Activated T-cell treated with anti-CD3 and anti-CD28 coated beads, Interleukin-2, amount 50 U/mL, for 24 hours (primary cell): ENCODE measurements at places on chromosomes 12 and 14.

GRCh38 chr12:103392722-103393121 is 103.0 kb downstream of the C12orf42 start:
- DNase-seq: no peak

- no peak for DNase-seq
Observed at GRCh38 chr12:19978193-19978592, 390.1 kb upstream of the PDE3A start.

DNA sequence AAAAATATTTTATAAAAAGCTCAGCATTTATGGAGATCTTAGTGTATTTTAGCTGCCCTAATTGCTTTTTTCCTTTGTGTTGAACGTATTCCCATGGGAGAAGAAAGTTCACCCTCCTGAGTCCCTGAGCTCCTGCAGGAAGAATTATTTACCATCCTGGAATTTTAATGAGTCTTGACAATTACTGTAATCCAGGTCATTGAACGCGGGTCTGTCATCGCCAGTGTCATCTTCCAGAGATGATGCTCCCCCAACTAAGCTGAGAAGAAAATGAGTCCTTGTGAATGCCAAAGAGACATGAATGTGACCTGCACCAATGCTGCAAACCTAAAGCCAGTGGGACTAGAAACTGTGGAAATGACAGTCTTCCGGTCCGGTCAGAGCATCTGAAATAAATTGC is 129.5 kb downstream of the FBXL14 start:
- no peak for DNase-seq

DNA sequence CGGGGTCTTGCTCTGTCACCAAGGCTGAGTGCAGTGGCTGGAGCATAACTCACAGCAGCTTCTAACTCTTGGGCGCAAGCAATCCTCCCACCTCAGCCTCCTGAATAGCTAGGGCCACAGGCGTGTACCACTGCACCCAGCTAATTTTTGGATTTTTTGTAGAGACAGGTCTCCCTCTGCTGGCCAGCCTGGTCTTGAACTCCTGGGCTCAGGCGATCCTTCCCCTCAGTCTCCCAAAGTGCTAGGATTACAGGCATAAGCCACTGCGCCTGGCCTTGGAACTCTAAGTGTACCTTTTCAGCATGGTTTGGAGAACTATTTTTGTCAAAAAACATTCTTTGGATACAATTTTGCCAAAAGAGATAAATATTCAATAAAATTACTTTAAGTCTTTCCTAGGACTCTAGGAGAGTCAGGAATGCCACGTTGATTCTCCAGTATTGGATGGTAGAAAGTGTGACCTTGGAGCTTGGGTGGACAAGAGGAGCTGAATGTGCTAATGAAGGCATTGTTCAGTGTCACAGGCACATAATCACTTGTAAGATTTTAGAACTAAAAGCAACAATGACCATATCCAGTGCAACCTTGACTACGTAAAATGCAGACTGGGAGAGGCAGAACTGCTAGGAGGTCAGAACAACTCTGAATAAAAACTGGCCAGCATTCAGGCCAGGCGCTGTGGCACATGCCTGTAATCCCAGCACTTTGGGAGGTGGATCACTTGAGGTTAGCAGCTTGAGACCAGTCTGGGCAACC is 2.8 kb downstream of the SRSF9 start:
- peak; percentile 53 for DNase-seq

DNA sequence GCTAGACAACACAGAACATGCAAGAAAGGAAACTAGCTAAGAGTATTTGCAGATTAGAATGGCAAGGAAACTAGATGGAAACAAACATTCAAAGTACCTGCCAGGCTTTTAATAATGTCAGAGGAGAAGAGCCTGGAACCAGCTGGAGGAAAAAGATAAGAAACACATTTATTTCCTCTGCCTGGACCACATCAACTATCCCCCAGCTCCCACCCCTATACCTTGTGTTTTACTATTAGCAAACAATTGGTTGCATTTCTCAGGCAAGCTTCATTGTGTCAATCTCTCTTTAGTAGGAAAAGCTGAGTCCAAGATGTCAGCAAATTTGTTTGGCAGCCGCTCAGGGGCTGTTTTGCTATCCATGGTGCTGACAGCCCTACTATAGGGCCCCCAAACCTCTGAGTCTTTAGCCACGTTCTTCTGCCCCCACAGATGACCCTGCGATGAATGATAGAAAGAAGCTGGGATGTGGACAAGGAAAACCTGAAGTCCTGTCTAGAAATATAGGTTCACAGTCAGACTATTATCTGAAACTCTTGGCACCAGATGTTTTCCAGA is 11.6 kb upstream of the SYNDIG1L start:
- DNase-seq: no peak

DNA sequence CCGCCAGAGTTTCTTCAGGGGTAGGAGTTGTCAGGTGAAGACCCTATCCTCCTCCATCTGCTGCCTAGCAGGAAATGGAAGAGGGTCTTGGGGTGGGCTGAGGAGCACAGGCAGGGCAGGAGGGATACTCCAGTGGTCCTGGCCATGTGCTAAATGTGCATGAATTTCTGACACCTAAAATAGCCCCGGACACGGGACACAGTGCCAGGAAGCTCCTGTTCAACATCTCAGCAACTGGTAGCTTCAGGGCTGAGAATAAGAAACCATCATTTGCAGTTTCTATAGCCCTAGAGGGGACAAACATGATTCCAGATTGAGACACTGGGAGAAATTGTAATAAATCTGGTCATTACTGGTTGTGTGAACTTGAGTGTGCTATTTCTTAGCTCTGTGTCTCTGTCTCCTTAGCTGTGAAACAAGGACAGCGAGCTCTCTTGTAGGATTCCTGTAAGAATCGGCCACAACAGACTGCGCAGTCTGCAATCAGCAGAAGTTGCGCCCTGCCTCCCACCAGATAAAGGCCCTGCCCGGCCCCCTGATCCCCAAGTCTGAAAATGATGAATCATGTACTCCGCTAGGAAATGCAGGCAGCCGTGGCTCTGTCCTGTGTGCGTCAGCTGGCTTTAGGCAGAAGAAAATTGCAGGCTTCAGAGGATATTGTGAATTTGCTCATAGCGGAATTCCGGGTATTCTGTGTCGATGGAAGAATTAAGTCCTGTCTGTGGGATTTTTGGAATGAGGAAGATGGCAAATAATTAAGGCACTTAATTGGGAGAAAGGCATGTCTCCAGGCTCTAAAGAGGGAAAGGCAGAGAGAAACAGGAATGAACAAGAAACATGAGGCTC is 35.2 kb upstream of the MEG3 start:
- DNase-seq: no peak

DNA sequence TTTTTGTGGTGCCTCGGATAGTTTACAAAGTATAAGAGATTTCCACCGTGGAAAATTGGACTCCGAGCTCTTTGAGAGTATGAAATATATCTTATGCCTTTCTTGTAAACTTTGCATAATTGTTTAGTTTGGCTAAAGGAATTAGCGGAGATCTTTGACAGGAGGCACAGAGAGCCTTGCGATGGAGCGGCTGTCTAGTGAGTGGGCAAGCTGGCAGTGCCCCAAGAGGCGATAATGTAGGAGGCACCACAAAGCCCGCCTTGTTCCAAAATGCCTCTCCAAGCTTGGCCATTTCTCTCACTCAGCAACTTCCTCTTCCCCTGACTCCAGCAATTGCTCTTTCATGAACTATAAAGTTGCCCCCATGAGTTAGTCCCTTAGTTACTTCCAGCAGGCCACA is 270.1 kb upstream of the PRICKLE1 start:
- no peak for DNase-seq

- no peak for DNase-seq
Observed at GRCh38 chr12:117889098-117889497, 79.7 kb downstream of the KSR2 start.

- no peak for DNase-seq
Observed at GRCh38 chr14:95085321-95085720, 72.0 kb downstream of the DICER1 start.

- DNase-seq: no peak
Observed at GRCh38 chr14:105311838-105312237, 2.7 kb upstream of the PACS2 start.

GRCh38 chr12:127144770-127145169 is 1122.2 kb upstream of the TMEM132C start:
- no peak for DNase-seq

- DNase-seq: no peak
Observed at GRCh38 chr14:93317875-93318807, 14.7 kb downstream of the BTBD7 start.

GRCh38 chr12:52926596-52927234 is 21.8 kb upstream of the KRT8 start:
- DNase-seq: no peak

- DNase-seq: no peak
Observed at GRCh38 chr12:102971227-102971626, 13.8 kb downstream of the ASCL1 start.

DNA sequence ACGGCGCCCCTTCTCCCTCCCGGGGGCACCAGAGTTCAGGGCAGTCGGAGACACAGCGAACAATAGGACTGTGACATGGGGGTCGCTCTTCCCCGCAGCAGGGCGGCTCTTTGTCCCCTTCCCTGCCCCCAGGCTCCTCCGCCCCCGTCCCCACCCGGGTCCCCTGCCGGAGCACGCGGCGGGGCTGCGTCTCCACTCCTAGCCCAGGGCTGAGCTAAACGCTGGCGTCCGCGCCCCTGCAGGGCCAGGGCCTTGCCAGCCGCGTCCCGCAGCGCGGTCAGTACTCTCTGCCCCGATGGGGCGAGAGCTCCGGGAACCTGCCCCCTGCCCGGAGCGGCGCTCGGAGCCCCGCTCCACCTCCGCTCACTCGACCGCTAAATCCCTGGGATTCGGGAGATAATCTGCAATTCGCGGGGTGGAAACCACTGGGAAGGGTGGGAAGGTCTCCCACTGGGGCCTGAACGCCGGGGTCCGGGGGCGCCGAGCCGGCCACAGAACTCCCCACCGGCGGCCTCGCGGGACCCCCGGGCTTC is 825 bp upstream of the CCDC85C start:
- peak; percentile 66 for DNase-seq

DNA sequence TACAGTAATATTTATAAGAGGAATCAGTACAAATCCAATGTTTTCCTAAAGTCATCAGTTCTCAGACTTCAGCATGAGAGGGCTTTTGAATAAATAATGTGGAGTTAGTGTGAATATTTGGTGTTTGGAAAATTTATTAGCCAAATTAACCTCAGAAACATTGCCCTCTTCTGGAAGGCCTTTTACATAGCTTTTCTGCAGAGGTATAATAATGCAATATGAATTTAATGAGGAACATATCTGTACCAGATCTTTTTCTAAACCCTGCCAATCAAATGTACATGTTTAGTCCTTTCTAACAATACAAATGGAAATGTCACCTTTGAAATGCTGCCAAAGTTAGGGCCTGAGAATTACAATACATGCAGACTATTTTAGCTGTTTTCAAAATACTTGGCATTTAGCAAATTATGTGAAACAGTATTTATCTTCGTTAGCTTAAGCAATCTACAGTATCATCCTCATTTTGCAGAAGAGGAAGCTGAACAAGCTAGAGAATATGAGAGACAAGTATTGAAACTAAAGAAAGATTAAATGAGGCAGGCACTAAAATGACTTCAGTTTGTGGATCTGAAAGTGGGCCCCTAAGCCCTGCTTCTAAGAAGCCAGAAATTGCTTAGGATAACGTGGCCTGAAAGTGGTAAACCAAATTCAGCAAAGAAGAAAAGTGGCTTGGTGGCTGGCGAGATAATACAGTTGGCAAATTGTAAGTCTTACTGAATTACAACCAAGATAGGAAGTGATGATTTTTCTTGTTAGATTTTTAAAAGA is 60.4 kb upstream of the MANSC4 start:
- DNase-seq: no peak

DNA sequence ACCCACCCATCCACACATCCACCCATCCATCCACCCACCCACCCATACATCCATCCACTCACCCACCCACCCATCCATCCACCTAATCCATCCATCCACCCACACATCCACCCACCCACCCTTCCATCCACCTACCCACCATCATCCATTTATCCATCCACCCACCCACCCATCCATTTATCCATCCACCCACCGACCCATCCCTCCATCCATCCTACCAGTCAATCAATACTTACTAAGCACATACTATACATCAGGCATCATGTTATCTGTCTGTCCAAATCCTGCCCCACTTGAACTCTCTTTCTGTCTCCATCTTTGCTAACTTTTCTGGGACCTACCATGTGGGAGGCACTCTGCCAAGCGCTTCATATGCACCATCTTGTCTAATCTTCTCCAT is 15.4 kb downstream of the GALNT9 start:
- DNase-seq: no peak
